ENCODE measurements at places on chromosomes 11 and 22.

DNA sequence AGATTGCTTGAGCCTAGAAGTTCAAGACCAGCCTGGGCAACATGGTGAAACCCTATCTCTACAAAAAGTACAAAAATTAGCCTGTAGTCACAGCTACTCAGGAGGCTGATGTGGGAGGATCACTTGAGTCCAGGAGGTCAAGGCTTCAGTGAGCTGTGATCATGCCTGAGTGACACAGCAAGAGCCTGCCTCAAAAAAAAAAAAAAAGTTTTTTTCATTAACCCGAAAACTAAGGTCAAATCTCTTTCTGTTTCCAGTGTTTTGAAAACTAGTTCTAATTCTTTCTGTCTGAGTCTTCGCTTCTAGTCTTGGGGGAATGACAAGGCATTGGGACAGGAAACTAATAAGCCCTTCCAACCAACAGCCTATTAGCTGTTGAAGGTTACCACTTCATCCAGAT lies 57.6 kb downstream of the LIF start:
- no peak for ATAC-seq

DNA sequence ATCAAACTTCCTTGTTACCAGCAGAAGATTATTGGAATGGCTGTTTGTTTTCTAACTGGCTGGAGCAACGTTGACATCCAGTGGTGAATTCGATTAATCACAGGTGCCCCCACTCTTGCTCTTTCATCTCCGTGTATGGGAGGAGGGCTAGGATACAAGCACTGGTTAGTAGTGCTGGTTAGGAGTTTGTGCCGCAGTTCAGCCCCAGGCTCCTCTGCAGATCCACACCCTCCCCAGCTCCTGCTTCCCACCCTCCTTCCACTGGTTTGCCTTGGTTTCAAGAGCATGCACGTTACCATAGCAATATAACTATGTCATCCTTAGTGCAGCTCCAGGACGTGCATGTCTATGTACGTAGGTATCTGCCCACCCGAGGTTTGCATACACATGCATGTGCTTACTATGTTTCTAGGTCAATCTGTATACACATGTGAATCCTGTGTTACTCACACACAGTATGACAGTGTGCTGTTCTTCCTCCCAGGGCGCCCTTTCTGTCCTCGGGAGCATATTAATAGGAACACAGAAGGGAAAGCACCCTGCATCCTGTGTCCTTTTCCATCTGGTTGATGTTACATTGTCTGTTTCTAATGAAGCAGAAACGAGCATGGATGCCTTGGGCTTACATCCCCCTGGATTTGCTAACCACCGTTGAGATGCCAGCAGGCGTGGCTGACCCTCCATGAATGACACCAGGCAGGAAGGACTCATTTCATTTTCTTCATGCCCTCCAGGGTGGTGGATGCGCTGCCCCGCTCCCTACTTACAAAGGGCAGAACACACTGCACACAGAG lies 539.3 kb downstream of the OPCML start:
- no peak for ATAC-seq

- ATAC-seq = no peak
Measured at GRCh38 chr11:13761716-13762115, 93.2 kb downstream of the FAR1 start.

- ATAC-seq = no peak
Measured at GRCh38 chr11:209275-210121, 2.0 kb downstream of the RIC8A start.

DNA sequence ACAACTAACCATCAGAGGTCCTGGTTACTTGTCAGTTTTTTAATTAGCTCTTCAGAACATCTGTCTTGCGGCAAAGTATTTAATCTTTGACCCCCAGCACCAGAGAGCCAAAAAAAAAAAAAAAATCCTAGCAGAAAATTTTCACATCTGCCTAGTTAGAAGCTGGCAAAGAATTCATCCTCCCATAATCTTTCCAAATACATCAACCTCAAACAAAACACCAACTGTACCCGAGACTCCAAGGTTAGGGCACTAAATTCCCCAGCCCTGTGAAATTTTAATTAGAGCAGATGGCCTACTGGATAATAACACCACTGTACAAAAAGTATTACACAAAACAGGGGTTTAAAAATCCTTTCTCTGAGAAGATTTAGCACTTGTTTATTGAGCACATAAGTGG lies 55.7 kb downstream of the RAB38 start:
- no peak for ATAC-seq

- ATAC-seq = peak; percentile 45
Measured at GRCh38 chr22:43346521-43346929, 3.4 kb upstream of the SCUBE1 start.

DNA sequence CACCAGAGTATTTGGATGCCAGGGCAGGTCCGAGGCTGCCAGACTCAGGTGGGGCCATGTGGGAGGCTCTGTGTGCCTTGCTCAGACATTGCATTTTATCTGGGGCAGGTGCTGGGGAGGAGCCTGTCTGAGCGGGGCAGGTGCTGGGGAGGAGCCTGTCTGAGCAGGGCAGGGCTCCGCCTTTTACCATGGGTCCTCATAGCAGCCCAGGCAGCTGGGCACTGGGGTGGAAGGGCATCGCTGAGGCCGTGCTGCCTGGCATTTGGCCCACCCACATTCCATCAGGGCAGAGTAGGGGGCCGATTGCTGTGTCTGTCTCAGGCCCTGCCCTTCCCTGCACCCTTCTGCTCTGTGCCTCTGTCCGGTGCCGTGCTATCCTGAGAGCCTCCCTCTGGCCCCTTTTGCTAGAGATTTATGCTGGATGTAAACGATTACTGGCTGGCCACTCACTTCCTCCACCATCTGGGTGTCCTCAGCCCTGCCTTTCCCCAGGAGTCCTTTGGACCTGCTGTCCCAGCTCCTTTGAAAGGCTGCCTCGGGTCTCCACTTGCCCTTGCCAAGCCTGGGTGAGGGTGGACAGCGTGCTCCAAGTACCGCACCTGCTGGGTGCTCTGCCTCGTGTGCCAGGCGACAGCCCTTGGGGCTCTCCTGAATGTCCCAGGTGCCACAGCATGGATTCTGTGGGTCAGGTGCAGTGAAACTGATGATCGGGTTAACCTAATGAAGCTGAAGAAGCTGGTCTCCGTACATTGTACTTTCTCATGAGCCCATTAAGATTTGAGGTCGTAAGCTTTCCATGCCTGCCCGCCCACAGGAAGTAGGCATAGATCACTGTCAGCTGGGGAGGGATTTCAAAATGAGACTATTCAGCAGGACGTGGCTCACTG lies 281.6 kb downstream of the TBC1D22A start:
- peak; percentile 68 for ATAC-seq

DNA sequence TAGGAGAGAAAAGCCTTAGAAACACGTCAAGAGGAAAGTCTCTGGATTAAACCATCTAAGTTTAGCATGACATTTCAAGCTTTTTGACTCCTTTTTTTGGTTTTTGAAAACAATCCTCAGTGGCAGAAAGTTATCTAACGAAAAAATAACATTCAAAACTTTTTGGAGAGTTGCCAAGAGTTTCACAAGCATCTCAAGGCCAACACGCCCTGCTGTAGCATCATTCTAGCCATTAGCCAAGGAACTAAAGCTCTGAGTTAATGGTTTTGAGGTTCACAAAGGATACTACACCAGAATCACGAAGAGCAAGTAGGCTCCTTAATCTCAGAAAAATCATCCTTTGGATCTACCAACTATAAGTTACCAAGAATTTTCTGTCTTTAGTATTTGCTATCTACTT lies 94.8 kb downstream of the PICALM start:
- ATAC-seq = no peak

DNA sequence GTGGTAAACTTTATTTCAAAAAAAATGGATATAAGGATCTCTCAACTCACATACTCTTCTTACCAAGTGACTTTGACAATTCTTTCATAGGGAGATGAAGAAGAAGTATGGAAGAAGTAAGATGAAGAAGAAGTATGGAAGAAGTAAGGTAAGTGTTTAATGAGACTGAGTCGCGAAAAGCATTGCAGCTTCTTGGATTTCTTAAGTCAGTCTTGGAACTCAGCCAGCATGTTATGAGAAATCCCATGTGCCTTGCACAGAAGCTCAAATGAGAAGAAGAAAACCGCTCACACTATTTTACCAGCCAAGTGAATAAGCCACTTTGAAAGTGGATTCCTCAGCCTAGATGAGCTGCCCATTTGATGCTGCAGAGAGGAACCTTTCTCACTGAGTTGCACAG lies 332.0 kb upstream of the CCDC179 start:
- ATAC-seq = no peak

GRCh38 chr11:29300420-29300819 lies 716.4 kb downstream of the KCNA4 start:
- no peak for ATAC-seq

- no peak for ATAC-seq
Measured at GRCh38 chr11:14577835-14578529, 57.8 kb upstream of the PSMA1 start.

DNA sequence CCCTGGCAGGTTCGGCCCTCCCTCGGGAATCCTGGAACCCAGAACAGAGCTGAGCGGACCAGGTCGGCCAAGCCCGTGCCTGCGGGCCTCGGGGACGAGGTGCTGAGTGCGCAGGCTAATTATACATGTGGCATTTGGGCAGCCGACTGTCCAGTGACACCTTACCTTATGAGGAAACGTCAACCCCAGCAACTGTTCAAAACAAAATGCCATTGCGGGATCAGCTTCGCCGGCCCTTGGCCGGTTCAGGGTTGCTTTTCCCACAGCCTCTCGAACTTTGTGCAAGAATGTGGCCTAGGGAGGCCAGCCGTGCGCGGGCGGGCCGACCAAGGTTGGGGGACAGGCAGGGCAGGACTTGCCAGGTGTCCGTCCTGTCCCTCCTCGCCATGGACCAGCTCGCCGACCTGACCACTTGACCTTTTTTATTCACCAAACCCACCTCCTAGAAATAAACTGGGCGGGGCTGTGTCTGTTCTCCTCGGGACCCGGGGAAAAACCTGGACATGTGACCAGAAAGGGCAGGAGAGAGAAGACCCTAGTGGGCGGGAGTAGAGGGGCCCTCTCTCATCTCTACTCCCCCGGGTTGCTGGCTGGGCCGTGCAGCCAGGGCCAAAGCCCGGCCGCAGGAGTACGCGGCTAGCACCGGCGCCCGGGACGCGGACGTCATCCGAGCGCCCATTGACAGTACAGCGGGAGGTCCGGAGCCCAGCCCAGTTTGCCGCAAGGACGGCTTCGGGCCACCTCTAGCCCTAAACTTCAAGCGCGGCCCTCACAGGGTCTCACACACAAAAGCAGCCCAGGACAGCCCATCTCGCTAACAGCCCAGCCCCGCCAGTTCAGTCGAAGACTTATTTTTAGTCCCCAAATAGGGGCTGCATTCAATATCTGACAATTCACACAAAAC lies 134.3 kb upstream of the C11orf58 start:
- peak; percentile 17 for ATAC-seq

DNA sequence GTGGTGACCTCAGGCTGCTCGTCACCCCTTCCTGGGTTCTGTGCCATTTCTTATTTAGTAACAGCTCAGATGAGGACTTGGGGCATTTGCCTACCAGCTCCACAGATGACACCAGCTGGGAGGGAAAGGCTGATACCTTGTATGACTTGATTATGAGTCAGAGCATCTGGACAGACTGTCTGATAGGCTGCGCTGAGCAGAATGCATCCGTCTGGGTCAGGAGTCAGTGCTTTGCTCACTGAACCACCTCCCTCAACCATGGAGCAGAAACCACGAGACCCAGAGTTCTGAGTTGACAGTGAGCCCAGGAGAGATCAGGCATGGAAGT lies 6.8 kb downstream of the ST14 start:
- ATAC-seq = peak; percentile 93

- ATAC-seq = peak; percentile 71
Measured at GRCh38 chr11:7251836-7252682, at the start of gene SYT9. Gene SYT9 (plus strand): TSS chr11:7251904. CDS start chr11:7252187, 283 bp downstream.

- ATAC-seq = no peak
Measured at GRCh38 chr22:47201186-47201995, 438.9 kb downstream of the TBC1D22A start.

GRCh38 chr11:120385110-120385509 lies 48.9 kb downstream of the ARHGEF12 start:
- ATAC-seq = no peak

DNA sequence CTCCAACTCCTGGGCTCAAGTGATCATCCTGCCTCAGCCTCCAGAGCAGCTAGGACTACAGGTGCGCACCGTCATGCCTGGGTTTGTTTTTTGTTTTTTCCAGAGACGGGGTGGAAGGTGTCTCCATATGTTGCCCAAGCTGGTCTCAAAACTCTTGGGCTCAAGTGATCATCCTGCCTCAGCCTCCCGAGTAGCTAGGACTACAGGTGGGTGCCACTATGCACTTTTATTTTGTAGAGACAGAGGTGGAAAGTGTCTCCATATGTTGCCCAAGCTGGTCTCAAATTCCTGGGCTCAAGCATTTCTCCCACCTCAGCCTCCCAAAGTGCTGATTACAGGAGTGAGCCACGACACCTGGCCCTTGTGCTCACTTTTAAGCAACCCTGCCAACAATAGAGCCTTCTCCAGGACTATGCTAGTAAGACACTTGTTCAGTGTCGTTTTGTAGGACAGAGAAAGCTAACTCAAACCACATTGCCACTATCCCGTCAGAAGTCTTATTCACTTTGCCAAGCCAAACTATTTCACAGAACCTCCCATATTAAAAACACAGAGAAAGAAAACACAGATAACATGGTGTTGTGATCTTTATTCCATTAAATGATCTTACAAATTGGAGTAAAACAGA lies 9.4 kb upstream of the PLAAT3 start:
- no peak for ATAC-seq

- ATAC-seq = no peak
Measured at GRCh38 chr11:72655014-72655413, 19.2 kb downstream of the PDE2A start.

- peak; percentile 8 for ATAC-seq
Measured at GRCh38 chr11:47980088-47980906, at the start of gene PTPRJ. Gene PTPRJ (plus strand): TSS chr11:47980559. CDS start chr11:47980913, 354 bp downstream.

DNA sequence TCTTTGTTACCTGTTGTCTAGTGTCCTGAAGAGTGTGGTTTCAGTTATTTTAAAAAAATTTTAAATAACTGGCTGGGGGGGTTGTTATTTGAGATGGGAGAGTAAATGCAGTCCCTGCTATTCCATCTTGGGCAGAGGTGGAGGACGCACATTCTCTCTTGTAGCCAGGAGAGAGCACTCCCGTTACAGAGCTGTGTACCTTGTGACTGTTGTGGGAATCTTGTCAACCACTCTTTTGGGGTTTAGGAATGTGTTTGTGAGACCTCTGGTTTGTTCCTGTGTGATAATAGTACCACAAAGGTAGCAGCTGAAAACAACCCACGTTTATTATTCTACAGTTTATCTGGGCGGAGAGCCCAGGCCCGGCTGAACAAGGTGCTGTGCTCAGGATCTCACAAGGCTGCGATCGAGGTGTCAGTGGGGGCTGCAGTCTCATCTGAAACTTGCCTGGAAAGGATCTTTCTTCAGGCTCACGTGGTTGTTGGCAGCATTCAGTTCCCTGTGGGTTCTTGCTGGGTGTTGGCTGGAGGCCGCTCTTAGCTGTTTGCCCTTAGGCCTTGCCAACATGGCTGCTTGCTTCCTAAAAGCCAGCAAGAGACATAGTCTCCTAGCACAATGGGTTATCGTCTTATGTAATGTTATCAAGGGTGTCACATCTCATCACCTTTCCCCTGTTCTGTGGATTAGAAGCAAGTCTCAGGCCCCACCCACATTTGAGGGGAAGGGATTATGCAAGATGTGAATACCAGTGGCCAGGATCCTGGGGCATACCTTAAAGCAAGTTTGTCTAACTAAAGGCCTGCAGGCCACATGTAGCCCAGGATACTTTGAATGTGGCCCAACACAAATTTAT lies 20.6 kb downstream of the IGHMBP2 start:
- no peak for ATAC-seq
